Pancreas (tissue), 10 donors: ENCODE measurements at places on chromosomes 5 and 9. TPM values are rescaled to one million over a fixed set of nuclear protein-coding genes. Genes with fewer than 3 reads are reported as not detected.

The MAMDC2 gene
- polyA plus RNA-seq = 0.95 TPM

The SPATA24 gene
- 4.6 TPM for polyA plus RNA-seq

The PKD2L2 gene
- not detected for polyA plus RNA-seq

The SLC24A2 gene
- under 0.01 TPM for polyA plus RNA-seq

The TOR1B gene
- 10.5 TPM for polyA plus RNA-seq

The C1QTNF2 gene
- polyA plus RNA-seq = 0.38 TPM

The NDUFS4 gene
- 18.6 TPM for polyA plus RNA-seq

The NXNL2 gene
- polyA plus RNA-seq = 0.99 TPM

The PAEP gene
- polyA plus RNA-seq = not detected

The SH3GL2 gene
- polyA plus RNA-seq = 2.6 TPM

The AHRR gene
- polyA plus RNA-seq = 0.61 TPM

The EPB41L4B gene
- 36.8 TPM for polyA plus RNA-seq

The DNAJB5 gene
- polyA plus RNA-seq = 4.0 TPM

The CTXN3 gene
- not detected for polyA plus RNA-seq

The GFPT2 gene
- polyA plus RNA-seq = 3.4 TPM

The MEGF10 gene
- not detected for polyA plus RNA-seq

The PCDHB13 gene
- polyA plus RNA-seq = 1.9 TPM

The TMEM215 gene
- polyA plus RNA-seq = not detected

The ELAVL2 gene
- 0.02 TPM for polyA plus RNA-seq
